ENCODE measurements at places on chromosomes 12 and 14. TPM values are rescaled to one million over a fixed set of nuclear protein-coding genes. Genes with fewer than 3 reads are reported as not detected.

The ATP2B1 gene
- total RNA-seq = 13.0 TPM

The SCN8A gene
- 0.58 TPM for total RNA-seq

The IFNG gene
- total RNA-seq = not detected

The TAS2R46 gene
- total RNA-seq = 0.71 TPM

The STYK1 gene
- total RNA-seq = 0.09 TPM

The SLC4A8 gene
- 0.25 TPM for total RNA-seq

The SERPINA12 gene
- not detected for total RNA-seq

The APOF gene
- not detected for total RNA-seq

The PLEK2 gene
- 0.37 TPM for total RNA-seq

The CLEC9A gene
- not detected for total RNA-seq

The MSRB3 gene
- total RNA-seq = 138 TPM

The KRT85 gene
- not detected for total RNA-seq

The DAO gene
- not detected for total RNA-seq

The C1QL4 gene
- not detected for total RNA-seq

The SOAT2 gene
- not detected for total RNA-seq

GRCh38 chr12:95051241-95051640 lies 22.2 kb downstream of the NR2C1 start:
- DNase-seq = no peak

GRCh38 chr12:53413485-53414204 lies 10.0 kb upstream of the AMHR2 start:
- DNase-seq = no peak

DNA sequence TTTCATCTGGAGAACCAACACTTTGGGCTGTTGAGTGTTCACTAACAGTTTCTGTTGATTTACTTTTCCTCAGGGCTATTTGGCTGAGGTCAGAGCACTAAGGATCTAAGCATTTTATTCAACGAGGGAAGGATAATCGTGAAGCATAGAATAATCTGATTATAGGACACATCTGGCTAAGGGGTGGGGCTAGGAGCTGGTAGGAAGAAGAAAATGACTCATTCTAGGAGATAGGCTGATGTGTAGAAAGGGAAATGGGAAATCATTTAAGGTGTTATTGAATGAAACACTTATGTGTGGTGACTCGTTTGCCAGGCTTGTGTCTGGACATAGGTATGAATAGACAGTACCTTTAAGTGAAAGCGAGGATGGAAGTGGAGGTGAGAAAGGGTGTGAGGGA lies 167.2 kb downstream of the ETNK1 start:
- no peak for DNase-seq

GRCh38 chr12:108145011-108145410 lies 15.9 kb downstream of the WSCD2 start:
- DNase-seq = no peak

DNA sequence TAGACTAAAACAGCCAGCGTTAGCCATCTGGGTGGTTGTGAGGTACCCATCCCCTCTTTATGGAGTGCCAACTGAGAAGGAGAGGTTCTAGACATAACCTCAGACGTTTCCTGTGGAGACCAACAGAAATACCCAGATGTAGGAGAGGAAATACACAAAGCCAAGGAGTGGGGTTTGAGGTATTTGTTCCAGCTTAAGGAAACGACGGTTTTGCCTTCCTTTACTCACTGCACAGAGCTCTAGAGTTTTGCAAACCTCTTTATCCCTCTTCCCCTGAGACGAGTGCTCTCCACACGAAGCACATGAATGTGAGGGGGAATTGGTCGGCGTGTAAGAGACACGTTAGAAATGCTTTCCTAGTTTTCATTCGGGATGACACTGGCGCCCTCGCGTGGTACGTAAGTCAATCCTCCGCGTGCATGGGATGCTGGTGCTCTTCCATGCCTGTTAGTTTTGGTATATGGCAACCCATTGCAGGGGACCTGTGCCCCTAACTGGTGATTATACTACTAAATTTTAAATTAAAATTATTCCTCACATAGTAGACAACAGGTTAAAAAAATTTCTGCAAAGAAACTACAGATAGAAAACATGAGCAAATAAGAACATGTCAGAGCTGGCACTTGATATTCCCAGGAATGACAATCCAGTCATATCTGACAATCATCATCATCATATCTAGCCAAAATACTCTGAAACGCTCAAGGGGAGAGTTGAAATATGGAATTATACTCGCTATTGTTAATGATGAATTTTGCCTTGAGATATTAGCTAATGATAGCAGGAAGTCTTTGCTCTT lies 121.7 kb downstream of the PPM1H start:
- DNase-seq = peak; percentile 75

- DNase-seq = no peak
Measured at GRCh38 chr12:18382236-18382885, 121.0 kb downstream of the PIK3C2G start.

GRCh38 chr12:114835031-114835430 lies 151.1 kb upstream of the TBX3 start:
- DNase-seq = no peak

DNA sequence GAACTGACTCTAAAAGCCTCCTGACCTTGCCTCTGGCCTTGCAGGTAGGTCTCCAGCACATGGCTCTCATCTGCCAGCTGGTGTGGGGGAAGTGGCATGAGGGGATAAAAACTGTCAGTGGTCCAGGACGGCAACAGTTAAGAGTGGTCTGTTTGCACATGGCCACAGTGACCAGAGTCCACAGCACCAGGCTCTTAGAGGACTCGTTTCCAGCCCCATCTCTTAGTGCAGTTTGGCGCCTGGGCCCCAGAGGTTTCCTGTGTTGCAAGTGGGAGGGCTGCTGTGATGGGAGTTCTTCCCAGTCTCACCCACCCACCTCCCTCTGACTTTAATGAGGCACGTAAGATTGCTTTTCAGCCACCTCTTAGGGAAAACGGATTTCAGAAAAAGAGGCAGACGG lies 37.0 kb downstream of the APPL2 start:
- no peak for DNase-seq

DNA sequence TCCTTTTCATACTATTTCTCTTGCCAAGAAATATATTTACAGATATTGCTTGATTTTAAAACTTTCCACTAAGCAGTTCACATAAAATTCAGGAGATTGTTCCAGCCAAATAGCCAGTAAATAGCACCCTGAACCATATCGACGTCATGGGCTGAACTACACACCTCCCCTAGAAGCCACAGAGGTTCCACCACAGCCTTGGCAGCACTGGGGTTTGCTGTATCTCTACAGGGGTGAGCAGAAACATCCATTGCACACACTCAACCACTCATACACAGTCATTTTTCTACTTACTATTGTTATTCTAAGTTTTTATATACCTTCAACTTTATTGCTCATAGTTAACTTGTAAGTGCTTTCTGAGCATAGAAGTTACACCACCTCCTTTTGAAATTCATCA lies 8.1 kb upstream of the EIF2S3B start:
- no peak for DNase-seq

- no peak for DNase-seq
Measured at GRCh38 chr12:40557980-40558379, 134.3 kb upstream of the CNTN1 start.

DNA sequence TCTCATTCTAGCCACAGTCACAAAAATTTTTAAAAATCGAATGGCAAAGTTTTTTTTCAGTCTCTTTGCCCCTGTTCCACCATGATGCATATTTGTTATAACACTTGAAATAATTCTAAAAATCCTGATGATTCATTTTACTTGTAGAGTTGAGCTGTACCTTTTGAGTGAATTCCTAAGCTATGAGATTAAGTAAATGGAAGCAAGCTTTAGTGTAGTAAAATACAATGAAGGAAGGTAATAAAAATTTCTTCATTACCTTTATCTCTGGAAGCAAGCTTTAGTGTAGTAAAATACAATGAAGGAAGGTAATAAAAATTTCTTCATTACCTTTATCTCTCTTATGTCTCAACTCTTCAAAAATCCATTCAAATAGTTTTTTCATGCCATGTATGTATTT lies 46.1 kb downstream of the TMTC3 start:
- no peak for DNase-seq

DNA sequence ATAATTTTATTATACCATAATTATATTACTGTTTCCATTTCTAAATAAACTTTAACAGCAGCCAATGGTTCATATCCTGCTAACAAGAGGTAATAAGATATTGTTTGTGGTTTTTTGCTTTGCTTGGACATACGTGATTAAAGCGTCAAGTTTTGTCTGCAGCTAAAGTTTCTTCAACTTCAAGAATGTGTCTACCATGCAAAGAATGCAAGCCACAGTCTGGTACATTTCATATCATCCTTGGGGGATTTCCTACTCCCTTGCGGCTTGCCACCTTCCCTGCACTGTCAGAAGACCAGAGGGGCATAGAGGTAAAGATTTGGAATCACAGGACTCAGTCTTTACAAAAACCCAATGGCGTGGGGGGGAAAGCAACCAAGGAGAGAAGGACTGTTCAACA lies 125.2 kb downstream of the MED13L start:
- DNase-seq = no peak

GRCh38 chr14:76546426-76547221 lies 170.7 kb downstream of the ESRRB start:
- DNase-seq = no peak

- no peak for DNase-seq
Measured at GRCh38 chr14:22699801-22700564, 55.8 kb upstream of the OR6J1 start.

- DNase-seq = no peak
Measured at GRCh38 chr12:105955976-105956375, 182.8 kb downstream of the NUAK1 start.

- DNase-seq = peak; percentile 85
Measured at GRCh38 chr14:105299654-105300541, 903 bp downstream of the BRF1 start.

- no peak for DNase-seq
Measured at GRCh38 chr12:92123780-92124688, 21.6 kb downstream of the BTG1 start.

GRCh38 chr12:68865399-68866164 lies 57.6 kb downstream of the MDM2 start:
- no peak for DNase-seq

DNA sequence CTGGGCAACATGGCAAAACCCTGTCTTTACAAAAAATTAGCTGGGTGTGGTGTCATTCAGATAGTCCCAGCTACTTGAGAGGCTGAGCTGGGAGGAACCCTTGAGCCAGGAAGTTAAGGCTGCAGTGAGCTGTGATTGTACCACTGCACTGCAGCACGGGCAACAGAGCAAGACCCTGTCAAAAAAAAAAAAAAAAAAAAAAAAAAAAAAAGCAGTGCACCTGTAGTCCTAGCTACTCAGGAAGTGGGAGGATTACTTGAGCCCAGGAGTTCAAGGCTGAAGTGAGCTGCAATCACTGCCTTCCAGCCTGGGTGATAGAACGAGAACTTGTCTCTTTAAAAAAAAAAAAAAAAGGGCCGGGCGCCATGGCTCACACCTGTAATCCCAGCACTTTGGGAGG lies 5.6 kb downstream of the REM2 start:
- DNase-seq = no peak

GRCh38 chr14:49861699-49862088 lies 9.1 kb upstream of the NEMF start:
- peak; percentile 77 for DNase-seq

DNA sequence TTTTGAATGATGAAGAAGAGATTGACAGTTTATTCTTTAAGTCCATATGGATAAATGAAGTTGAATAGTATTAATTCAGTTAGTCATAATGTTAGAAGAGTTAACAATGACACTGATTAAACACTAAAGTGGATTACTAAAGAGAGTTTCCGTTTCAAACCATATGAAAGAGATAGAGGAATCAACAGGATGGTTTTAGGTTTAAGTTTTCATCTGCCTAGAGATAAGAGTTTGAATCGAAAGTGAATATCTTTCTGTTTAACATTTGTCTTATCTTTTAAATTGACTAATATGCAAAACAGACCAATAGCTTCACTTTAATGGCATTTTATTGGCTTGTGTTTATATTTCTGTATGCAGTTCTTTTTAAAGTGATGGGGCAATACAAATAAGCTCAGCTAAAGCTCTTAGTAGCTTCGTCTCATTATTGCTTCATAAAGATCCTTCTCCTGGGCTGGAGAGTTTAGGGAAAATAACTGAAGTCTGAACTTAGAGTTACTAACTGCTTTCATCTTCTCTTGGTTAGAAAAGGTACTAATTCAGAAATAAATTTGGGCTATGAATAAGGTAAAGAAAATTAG lies 66.0 kb downstream of the MIPOL1 start:
- DNase-seq = no peak

GRCh38 chr14:24411443-24412389 lies 12.9 kb downstream of the NYNRIN start:
- no peak for DNase-seq

DNA sequence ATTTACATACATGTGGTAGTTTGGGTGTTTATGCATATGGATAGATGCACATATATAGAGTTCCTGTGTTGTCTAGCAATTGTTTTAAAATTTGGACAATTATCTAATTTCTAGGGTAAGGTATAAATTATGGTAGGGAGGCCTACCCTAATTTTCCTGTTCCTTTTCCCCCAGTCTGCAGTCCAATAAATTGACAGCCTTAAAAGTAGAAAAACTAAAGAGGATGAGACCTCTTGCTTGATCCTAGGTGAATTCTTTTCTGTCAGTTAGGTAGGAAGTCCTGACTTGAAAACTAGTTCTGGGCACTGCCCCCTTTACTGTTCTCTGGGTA lies 2.1 kb upstream of the CDKN1B start:
- DNase-seq = no peak

- DNase-seq = no peak
Measured at GRCh38 chr12:107610021-107610859, 75.4 kb upstream of the PWP1 start.

- DNase-seq = no peak
Measured at GRCh38 chr12:82817368-82817767, 130.7 kb downstream of the TMTC2 start.

- no peak for DNase-seq
Measured at GRCh38 chr14:59061292-59061691, 127.2 kb upstream of the DAAM1 start.

DNA sequence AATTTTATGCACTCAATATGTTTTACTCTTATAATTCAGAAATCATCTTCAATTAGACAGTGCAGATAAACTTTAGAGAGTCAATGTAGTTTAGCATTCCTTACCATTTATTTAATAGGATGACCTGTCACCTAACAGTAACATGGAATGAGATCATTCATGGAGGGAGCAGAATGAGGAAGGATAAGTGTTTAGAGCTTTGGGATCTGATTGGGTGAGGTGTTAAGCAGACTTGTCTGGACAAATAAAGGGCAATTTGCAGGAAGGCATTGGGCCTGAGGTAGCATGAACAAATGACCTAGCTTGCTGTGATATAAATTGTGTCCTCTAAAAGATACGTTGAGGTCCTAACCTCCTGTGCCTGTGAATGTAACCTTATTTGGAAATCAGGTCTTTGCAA lies 187.4 kb downstream of the C12orf42 start:
- DNase-seq = no peak
